ENCODE measurements at places on chromosomes 13 and 19. TPM values are rescaled to one million over a fixed set of nuclear protein-coding genes. Genes with fewer than 3 reads are reported as not detected.
A peak's percentile ranks its signal among the peaks of the same experiment; 100 is the strongest.

- DNase-seq, result no peak
These were observed 5.4 kb upstream of the NTN5 start for GRCh38 chr19:48678201-48678600.

The SOX1 gene
- not detected for polyA plus RNA-seq

The TMEM143 gene
- polyA plus RNA-seq, result 5.7 TPM

The LILRA2 gene
- 0.38 TPM for polyA plus RNA-seq

DNA sequence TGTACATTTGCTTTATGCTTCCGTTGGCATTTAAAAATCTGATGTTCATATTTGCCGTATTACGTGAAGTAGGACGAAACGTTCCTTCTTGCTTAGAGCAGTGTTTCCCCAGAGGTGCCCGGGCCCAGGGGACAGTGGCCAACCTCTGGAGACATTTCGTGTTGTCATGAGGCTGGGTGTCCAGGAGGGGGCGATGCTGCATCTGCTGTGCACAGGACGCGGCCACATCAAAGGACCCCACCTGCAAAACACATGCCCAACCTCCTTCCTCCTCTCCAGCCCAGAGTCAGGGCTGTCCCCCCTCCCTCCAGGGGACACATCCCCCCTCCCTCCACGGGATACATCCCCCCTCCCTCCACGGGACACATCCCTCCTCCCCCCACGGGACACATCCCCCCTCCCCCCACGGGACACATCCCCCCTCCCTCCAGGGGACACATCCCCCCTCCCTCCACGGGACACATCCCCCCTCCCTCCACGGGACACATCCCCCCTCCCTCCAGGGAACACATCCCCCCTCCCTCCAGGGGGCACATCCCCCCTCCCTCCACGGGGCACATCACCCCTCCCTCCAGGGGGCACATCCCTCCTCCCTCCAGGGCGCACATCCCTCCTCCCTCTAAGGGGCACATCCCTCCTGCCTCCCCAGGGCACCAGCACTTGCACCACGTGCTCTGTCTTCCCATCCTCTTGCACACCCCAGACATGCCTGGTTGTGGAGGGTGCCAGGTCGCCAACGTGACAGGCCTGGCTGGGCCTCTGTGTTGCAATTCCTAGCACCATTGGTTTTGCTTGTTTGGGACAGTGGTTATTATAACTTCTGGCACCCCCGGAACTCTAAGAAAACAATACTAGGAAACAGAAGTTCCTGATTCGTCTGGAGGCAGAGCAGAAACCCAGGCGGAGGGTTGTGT is 46.7 kb downstream of the GAS6 start:
- DNase-seq, result peak; percentile 82

The KCNC3 gene
- not detected for polyA plus RNA-seq

GRCh38 chr13:25262261-25262660 is 25.0 kb downstream of the MTMR6 start:
- DNase-seq, result no peak

DNA sequence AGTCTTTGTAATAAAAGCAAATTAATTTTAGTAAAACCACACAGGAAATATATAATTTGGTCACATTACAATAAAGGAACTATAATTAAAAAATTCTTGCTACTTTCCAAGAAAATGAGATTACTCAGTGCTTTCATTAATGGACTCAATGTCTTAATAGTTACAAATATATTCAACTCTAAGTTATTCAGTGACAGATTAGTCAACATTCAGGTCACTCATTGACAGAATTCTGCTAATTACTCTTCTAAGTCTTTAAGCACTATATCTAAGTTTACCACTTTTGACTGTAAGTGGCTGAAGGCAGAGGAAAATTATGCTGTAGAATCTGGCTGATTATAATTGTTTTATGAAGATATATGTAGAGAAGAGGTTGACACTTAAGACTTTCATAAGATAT is 1365.0 kb downstream of the EFNB2 start:
- DNase-seq, result no peak

DNA sequence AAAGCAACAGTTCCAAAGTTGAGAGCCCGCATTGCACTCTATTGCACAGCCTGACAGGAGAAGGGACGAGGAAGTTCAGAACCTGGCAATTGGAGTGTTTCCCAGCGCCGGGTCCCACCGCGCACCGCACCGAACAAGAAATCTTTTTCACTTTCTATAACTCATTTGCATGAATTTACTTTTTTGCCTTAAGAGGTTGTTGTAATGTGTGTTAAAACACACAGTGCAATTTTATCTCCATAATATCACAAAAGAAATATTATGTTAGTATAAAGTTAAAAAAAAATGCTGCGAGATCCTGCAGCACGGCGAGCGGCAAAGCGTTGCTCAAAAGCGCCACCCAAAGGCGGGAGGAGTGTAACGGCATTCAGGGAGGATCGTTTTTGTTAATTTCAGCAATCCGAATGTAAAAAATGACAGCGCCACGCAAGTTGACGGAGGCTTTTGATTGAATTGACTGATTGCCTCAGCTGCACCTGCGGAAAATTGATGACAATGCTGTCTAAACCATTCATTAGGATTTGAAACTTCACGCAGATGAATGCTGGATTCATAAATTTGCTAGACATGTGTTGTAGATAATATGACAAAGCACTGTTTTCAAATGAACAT is 303.6 kb upstream of the ZNF507 start:
- DNase-seq, result no peak

DNA sequence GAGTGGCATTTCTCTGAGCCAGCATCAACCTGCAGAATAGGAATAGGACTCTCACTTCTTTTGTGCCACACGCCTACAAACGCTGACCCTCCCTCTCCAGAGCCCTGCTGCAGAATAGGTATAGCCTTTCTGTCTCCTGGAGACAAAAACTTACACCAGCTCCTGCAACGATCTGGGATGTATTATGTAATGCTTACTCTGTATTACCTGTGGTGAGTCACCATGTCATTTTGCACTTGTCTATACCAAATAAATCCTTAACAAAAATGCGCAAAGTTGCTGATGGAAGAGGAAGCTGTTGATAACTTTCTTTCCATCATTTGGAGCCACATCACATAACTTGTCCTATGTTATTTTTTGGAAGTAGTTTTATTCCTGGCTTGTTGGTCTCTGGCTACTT is 155.8 kb upstream of the FNDC3A start:
- DNase-seq, result no peak

The RFX1 gene
- polyA plus RNA-seq, result 1.0 TPM

- DNase-seq, result no peak
These were observed 1569.4 kb upstream of the PRR20A start for GRCh38 chr13:55571237-55571867.

- peak; percentile 85 for DNase-seq
These were observed 23.1 kb downstream of the LRFN3 start for GRCh38 chr19:35959040-35959967.

GRCh38 chr13:43397111-43397510 is 373.7 kb downstream of the DNAJC15 start:
- no peak for DNase-seq

DNA sequence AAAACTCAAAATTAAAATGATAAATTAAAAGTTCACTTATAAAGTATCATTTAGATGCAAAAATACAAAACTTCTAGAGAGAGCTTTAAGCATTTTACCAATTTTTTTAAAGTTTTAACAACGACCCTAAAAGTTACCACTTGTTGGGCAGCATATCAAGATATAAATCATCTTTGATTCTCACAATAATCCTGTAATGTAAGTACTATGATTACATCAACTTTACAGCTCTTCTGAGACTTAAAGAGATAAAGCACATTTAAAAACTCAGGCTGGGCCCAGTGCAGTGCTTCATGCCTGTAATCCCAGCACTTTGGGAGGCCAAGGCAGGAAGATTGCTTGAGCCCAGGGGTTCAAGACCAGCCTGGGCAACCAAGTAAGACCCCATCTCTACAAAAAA is 202.7 kb upstream of the GPC6 start:
- DNase-seq, result no peak

DNA sequence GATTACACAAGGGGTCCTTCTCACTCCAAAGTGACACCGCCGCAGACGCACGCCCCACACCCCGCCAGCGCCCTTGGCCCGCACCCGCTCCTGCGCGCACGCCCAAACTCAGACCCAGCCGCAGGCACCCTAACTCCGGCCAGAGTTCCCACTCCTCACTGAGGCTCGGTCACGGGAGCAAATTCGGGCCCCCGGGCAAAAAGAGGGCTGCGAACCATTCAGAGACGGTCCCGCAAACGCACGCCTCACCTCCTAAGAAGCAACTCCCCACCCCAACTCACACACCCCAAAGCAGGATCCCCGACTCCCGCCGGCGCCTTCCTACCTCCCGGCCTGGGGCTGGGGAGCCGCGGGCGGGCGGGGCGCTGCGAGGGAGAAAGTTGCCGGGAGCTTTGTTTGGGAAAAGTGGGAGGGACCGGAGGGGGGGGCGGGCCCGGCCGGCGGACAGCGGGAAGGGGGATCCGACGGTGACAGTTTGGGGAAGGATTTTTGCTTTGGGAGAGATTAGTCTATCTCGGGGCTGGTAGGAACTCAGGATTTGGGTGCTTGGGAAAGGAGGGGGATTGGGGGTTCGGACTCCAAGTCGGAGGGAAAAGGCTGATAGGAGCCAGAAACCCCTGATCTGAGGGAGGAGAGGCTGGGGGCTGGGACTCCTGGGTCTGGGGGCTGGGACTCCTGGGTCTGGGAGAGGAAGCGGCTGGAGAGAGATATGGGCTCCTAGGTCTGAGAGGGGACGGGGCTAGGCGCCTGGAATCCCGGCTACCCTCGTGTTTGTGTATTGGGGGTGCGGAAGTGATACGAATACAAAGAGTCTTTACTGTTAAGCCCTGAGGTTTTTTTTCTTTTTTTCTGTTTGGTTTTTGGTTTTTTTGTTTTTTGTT is at the start of gene TEAD2:
Gene TEAD2, minus strand, starts transcription at position 369 of the 881 bp plus-strand sequence. CDS start 2,341 bp downstream, outside the sequence.
- DNase-seq, result peak; percentile 33

DNA sequence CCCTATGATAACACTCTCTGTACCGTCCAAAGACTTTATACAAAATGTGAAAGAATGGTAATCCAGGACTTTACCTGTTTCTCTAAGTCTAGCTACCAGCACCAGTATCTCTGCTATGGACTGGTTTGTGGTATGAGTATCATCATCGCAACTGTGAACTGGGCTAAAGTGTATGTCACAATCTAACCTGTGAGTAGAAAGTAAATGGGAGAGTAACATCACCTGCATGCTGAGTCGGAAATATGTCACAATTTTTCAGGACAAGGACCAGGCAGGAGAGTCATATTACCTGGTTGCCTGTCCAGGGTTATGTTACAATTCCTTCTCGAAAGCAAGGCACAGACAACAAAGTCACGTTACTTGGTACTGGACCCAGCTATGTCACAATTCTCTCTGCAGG is 5.1 kb upstream of the ZNF43 start:
- no peak for DNase-seq

GRCh38 chr19:52140032-52140710 is 433 bp upstream of the ZNF616 start:
- no peak for DNase-seq

DNA sequence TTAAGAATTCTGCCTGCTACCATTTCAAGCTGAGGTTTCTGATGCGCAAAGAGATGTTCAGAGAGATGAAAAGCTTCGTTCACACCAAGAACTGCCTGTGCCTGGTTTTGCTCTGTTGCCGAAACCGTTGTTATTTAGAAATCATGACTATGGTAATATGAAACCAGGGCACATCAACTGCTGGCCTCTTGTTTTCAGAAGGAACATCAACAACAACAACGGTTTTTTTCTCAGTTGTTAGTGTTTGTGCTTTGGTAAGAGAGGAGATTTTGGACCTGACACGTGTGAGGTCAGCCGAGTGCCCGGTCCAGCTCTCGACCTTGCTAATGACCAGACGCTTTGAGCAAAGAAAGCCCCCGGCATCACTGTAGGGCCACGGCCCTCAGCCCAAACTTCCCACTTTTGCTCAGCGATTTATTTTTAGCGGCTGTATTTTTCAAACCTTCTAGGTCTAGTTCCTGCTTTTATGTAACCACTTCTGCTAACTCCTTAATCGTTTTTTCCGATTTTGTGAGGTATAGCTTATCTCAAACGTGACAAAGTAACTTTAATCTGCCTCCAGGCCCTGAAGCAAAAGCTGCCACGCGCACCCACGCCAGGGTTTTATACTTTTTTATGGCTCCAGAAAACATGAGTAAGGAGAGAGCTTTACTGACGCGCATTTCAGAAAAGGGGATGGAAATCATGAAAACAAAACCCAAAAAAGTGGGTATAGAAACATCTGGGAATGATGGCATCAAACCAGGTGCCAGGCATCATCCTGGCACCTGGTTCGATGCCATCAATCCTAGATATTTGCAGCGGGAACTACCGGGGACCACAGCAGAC is 42.0 kb downstream of the KLF2 start:
- DNase-seq, result peak; percentile 87

The SIGLEC5 gene
- polyA plus RNA-seq, result not detected

DNA sequence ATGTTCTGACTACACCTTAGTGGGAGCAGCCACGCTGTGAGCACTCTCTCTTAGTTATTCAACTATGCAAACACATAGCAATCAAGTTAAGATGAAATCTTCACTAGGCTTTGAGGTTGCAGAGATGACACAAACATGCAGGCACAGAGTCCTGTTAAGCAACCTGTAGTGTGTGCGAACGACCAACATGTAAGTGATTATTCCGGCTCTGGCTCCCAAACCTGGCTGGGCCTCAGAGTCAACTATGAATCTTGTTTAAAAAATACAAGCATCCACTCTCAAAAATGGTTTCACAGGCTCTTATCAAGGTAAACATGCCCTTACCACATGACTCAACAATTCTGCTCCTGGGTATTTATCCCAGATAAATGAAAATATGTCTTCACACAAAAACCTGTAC is 91.4 kb downstream of the IRS2 start:
- DNase-seq, result no peak

- no peak for DNase-seq
These were observed 36.0 kb downstream of the MBNL2 start for GRCh38 chr13:97257800-97258799.

GRCh38 chr13:93399212-93399611 is 172.6 kb downstream of the GPC6 start:
- no peak for DNase-seq

DNA sequence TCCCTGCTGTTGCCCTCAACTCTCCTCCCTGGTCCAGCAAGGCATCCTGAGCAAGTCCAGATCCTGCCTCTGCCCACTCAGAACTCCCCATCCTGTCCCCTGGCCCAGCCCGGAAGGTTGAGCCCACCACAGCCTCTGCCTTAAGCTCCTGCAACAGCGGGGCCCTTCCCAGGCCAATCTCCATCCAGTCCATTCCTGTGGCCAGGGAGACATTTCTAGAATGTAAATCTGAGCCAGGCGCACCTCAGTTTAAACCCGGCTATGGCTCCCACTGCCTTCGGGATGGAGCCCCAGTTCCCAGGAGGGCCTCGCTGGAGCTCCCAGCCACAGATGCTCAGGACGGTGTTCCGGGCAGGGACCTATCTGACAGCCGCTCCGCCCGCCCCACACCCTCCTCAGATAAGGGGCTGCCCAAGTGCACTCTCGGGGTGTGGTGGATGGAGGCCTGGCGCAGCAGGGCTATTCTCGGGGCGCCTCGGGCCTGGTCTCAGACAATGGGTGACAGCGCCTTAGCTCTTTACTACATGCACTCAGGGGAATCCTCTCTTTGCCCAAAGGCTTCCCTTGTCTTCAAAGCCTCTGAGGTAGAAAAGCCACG is 5.3 kb downstream of the TRAPPC6A start:
- DNase-seq, result no peak

- no peak for DNase-seq
These were observed 4.7 kb upstream of the ASF1B start for GRCh38 chr19:14141041-14141440.

GRCh38 chr13:75092143-75092542 is 389.8 kb downstream of the TBC1D4 start:
- no peak for DNase-seq

The ICAM1 gene
- 1.2 TPM for polyA plus RNA-seq

The PGPEP1 gene
- polyA plus RNA-seq, result 11.1 TPM

Data from naive thymus-derived CD4-positive, alpha-beta T cell (primary cell).